Activated naive CD4-positive, alpha-beta T cell treated with anti-CD3 and anti-CD28 coated beads, Interleukin-2, amount 50 U/mL, for 72 hours (primary cell): ENCODE measurements at places on chromosomes 3 and 15.

- peak; percentile 12 for DNase-seq
Measured at GRCh38 chr3:25663347-25663868, 1.3 kb downstream of the TOP2B start.

- peak; percentile 74 for DNase-seq
Measured at GRCh38 chr15:62389885-62390790, 225.1 kb upstream of the C2CD4B start.

DNA sequence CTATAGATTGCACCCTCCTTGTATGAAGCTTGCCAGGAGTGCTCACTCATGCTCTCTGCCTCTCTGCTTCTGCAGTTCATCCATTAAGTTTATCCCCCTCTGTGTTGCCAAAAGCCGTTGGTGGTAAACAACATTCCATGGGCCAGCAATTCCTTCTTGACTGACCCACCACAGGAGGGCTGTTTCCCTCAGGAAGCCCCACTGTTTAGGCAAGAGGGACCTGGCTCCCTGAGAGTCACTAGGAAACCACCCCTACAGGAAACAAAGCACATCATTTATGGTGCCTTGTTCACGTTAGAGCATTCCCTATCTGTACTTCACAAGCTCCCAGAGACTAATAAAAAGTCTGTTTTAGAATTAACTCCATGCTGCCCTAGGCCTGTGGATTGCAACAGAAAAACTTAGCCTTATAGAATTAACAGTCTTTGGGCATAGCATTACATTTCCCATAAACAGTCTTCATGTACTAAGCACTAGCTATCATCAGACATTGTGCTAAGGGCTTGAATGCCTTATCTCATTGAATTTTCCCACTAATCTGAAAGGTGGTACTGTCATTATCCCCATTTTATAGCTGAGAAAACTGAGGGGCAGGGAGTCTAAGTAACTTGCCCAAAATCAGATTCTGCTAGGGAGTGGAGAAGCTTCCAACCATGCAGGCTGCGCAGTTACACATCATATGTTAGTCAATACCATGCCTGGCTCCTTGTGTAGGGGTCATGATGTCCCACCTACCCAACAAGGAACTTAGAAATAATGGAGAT is 149.9 kb downstream of the SHQ1 start:
- DNase-seq: no peak

DNA sequence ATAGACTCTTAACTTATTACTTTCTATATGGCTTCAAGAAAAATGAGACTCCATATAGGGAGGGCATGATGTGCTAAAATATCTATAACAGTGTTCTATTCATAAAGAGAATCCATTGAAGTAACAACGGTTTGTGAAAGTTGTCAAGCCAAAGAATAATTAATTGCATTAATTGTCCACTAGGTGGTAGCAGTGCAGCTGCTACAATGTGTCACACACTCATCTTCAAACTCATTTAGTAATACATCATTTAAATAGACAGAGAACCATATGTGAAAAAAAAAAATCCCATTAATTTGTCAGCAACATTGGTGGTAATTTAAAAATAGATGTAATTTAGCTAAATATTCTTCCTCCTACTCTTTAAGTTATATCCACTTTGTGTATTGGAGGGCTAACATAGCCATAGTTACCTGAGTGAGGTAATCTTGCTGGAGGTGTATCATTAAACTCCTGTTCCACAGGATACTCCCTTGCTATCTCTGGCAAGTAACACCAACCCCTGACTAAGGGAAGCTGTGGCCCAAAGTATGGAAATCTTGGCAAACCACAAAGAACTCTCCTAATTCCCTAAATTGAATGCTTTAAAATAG is 3.7 kb upstream of the CPA3 start:
- DNase-seq: no peak

DNA sequence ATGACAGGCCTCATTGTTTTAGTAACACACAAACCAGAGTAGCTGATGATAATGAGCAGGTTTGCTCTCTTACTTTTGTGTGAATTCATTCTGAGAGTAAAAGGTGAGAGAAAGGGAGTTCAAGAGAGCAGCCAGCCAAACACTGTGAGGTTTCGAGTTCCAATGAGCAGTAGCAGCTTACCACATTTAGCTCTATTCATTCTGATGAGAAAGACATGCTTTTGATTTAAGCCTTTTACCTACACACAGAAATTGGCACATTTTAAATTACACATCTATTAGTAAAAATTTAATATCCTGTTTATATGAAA is 28.0 kb downstream of the GLDN start:
- no peak for DNase-seq

DNA sequence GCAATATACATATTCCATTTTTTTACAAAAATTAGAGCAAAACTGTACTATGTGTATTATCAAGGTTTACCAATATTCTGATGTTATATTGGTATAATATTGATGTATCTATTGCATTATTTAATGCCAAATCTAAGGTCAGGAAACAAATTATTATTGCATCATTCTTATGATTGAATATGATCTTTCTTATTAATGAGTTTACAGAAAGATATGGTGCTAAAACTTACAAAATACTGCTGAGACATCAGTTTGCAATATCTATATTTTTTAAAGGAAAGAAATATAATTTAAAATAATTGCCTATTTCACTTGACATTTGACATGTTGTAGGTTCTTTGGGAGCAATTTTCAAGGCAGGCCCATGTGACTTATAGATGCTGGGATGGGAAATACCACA is 357.6 kb downstream of the NLGN1 start:
- DNase-seq: no peak

- DNase-seq: no peak
Measured at GRCh38 chr3:196463804-196464203, 31.6 kb upstream of the UBXN7 start.

- DNase-seq: no peak
Measured at GRCh38 chr15:72735111-72735510, 48.4 kb downstream of the ADPGK start.

DNA sequence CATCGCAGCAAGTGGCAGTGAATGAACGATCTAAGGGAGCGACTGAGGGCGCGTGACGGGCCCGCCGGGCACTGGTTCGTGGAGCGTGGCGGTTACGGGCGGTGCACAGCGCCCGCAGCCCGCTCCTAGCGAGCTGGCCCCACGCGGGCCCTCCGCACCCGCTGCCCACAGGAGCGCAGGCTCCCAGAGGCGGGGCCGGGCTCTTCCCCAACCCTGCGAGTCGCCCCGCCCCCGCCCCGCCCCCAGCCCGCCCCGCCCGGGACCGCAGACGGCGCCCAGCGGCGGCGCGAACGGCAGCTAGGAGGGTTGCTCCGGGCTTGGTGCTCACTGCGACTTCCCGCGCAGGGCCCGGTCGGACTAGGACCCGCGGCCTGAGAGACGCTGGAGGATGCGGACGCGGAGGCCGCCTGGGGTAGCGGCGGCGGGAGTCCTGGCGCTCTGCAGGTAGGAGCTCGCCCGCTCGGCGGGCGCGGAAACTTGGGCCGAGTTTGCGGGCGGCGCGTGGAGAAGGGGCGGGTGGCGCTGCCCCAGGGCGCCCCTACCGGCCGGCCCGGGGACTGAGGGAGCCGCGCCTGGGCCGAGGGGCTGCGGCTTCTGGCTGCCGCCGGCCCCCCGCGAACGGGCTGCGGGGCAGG is at the start of gene C15orf39:
C15orf39 (plus strand) TSS at position 267 of the 635 bp plus-strand sequence. CDS start 4,167 bp downstream, outside the sequence.
- peak; percentile 85 for DNase-seq

DNA sequence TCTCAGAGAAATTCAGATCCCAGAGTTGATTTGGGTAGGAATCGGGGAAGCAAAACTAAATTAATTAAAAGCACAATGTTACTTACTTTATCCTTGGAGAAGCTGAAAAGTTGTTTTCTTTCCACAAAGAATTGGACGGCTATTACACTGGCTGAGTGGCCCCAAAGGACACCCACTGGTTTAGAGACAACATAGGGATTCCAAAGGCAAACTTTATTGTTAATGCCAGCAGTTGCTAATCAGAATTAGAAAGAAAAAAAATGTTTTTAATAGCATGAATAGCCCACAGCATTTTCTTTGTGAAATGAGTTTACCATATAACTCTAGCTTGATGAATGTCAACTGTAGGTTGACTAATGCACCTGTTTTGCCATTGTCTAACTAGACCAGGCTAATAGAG is 51.7 kb downstream of the WDR49 start:
- no peak for DNase-seq

DNA sequence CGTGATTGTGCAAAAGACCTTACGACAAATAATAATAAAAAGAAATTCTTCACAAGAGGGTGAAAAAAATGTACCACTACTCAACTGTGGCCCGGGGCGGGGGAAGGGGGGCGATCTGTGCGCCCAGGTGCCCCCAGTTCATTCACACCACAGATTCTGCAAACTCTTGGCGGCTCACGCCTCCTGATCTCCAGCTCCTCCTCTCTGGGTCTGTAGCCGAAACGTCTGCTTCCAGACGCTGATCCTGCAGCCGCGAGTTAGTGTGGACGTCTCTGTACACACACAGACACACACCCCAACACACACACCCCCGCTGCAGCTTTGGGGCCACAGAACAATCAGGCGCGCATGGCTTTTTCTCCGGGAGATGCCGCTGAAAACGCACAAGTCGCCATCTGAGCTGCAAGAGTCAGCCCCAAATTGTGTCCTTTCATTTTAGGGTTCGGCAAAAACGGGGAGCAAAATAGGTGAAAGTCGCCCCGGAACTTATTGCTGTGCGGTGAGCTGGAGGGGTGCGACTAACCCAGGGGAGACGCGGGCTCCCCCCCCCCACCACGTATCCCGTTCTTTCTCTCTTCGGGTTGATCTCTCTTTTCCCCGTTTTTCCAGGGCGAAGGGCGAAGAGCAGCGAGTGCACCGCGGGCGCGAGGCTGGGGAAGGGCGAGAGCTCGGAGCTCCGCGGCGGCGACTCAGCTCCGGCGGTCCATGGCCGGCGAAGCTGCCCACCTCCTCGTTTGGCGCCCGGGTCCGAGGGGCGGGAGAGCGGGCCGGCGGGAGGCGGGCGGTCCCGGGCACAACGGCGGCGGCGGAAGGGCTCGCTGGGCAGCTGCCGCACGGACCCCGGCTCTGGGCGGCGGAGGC is 505 bp upstream of the WNT5A start:
- DNase-seq: peak; percentile 10

DNA sequence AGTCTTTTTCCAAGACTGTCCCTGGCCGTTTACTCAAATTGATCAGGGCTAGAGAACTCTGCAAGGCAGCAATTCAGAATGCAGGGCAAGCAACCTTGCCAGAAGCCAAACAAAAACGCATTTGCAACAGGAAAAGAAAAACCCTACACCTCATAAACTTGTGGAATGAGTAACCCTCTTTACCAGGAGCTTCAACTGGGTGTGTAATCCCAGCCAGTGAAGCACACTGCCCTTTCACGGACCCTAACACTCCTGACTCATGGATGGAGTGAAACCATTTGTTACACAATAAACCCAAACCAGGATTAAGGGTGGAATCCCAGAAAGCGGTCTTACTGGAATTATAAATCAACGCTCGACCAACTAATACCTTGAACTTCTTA is 14.8 kb upstream of the LDHAL6B start:
- DNase-seq: no peak

DNA sequence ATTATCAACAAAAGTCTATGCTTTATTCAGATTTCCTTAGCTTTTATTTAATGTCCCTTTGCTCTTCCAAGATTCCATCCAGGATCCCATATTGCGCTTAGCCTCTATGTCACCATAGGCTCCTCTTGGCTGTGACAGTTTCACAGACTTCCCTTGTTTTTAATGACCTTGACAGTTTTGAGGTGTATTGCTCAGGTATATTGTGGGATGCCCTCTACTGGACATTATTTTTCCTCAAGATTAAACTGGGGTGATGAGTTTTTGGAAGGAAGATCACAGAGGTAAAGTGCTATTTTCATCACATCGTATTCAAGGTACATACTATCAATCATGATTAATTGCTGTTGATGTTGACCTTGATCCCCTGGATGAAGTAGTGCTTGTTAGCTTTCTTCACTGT is 99.1 kb upstream of the SMAD3 start:
- DNase-seq: no peak

DNA sequence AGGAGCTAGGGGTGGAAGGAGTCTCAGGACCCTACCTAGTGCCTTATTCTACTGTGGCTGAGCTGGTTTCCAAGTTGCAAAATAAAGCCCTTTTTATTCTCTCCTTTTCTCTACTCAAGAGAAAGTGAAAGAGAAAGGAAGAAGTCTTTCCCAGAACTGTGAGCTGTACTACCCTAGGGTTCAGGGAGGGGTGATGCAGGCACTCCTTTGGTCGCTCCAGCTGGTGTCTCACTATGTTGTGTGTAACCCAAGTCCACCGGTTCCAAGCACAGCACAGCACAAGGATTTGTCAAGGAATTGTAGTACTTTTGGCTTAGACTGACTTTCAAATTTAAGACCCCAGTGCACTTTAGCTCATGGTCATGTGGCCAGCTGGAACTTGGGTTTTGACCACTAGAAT is 1721.7 kb downstream of the OTOL1 start:
- no peak for DNase-seq

- DNase-seq: no peak
Measured at GRCh38 chr15:91925794-91926193, 72.3 kb downstream of the SLCO3A1 start.

DNA sequence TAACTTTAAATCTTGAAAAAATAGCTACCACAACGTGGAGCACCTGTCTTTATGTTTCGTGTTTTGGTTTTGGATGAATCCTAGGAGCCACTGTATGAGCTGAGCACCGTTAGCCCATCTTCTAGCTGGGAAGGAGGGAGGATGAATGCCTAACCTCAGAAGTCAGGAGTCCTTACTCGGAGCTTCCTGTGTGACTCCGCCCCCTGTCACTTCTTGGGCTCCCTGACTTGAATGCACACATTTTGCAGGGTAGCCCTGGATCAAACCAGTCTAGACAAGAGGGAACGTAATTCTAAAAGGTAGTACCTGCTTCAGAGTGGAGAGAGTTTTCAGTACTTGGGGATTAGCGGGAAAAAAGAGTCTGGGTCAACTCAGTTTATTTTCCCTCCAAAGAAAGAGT is 5.3 kb downstream of the GABRA5 start:
- no peak for DNase-seq
